ENCODE measurements at places on chromosomes 16 and 17. TPM values are rescaled to one million over a fixed set of nuclear protein-coding genes. Genes with fewer than 3 reads are reported as not detected.

DNA sequence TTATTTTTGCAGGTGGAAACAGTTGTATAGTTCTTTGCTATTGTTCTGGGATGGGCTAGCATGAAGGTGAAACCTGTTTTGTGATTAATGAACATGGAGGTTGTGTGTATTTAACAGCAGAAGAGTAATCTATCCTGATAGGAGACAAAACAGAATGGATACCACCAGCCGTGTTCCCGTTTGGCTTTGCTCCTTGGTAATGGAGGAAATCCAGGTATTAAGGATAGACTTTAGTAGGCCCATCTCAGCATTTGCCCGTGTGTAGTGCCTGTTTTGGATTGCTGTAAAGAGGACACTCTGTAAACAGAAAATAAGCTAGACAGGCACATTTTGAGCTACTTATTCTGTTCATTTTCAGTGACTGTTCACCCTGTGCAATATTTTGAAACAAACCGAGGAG, 215.1 kb downstream of the RBFOX1 start:
- no peak for DNase-seq

EVI2A gene
- 3.8 TPM for polyA plus RNA-seq

GRCh38 chr17:2749784-2750181, 331 bp upstream of the CCDC92B start:
- peak; percentile 73 for DNase-seq

CRHR1 gene
- polyA plus RNA-seq, result 0.24 TPM

TSPAN10 gene
- polyA plus RNA-seq, result 1.2 TPM

GRCh38 chr17:63694950-63695773, 4.8 kb downstream of the LIMD2 start:
- no peak for DNase-seq
